ENCODE measurements at places on chromosomes 13 and 19.

DNA sequence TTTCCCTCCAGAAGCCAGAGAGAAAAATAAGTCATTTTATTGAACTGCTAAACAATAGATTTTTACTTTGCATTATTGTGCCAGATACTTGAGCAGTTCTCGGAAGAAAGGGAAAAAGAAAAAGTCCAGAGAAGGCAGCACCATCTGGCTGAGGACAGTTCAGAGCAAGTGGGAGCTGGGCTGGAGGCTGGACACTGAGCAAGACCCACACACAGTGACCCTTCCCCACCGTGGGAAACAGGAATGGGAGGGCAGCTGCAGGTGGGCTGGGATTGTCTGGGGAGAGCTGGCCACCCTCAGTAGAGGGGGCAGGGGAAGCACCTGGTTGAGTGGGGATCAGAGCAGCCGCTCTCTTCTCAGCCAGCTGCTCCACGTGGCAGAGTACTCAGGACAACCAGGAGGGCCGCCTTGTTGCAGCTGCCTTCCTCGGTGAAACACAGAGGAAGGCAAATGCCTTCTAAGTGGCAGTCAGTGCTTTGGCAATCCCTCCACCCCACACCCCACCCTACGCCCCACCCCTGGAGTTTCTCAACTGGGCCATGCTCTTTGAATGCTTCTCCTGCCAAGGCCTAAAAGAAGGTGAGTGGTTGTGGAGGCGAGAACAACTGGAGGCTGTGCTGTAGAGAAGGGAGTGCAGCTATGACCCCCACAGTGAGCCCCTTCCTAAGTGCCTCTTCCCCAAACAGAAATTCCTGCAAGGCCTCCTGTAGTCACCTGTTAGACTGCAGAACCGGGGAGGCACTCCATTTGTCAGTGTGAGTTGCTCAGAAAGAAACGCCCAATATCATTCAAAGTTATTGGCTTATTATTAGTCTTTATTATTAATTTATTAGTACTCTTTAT lies 179.3 kb downstream of the ZIC5 start:
- DNase-seq = no peak

DNA sequence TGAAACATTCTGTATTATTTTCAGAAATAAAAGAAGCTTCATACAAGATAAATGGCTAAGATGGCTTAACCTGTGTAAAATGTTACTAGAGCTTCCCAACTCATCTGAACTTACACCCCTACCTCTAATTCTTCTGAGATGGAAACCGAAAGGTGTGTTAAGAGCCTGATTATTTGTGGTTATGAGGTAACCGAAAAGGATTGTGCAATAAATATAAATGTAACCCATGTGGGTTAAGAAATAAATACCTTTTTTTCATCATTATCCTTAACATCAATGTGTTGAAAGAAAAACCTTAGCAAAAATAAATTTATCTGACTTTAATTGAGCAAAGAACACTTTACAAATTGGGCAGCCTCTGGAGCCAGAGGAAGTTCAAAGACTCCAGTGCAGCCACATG lies 961.8 kb upstream of the SPRY2 start:
- DNase-seq = no peak

DNA sequence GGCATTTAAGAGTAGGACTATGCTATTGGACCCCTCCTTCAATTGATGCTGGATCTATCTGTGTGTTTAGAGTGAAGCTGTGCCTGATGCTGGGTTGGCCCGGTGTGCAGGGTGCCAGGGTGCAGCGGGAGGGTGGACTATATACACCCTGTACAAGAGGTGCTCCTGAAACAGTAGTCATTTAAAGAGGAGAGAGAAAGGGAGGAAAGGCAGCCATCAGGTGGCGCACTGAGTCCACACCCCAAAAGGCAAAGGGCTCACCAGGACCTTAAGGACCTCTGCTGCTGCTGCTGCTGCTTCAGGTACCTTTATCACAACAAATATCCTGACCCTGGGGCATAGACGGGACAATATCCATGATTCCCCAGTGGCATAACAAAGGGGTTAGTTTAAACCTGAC lies 39.4 kb downstream of the ZNF136 start:
- no peak for DNase-seq

GRCh38 chr13:91359111-91359510 lies 11.6 kb downstream of the MIR17HG start:
- DNase-seq = no peak

GRCh38 chr19:1494115-1494815 lies 3.3 kb downstream of the REEP6 start:
- DNase-seq = no peak

GRCh38 chr13:55761986-55762385 lies 1378.7 kb upstream of the PRR20A start:
- peak; percentile 2 for DNase-seq

DNA sequence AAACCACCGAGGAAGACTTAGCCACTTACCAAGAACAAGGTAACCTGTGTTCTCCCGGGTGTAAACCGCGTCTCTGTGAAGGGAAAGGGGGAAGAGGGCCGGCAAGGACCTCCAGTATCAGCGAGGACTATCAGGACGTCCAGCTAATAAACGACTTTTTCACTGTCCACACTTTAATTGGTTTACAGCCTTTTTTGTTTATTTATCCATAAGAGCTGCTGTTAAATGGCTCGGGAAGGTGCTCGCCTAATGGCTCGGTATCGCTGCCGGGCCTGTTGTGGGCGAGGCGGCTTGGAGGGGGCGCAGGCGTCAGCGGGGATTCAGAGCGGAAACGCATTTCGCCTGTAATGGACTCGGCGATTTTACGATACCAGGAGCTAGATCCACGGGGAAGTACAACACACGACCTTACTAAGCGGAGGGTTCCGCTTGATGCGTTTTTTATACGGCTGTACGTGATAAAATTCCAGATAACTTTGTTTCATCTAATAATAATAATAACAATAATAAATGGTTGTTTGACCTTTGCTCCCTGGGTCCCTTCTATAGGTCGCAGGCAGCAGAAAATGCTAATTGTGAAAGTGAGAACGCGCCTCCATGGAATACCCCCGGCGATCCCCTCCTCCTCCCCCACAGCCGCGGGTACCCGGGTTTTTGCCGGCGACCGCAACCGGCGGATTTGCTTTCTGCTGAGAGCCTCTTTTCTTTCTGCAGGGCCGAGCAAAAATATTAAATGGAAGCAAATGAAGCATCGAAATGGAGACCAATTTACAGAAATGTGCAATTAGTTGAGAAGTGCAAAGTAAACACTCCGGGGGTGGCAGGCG lies 2.5 kb upstream of the PDX1 start:
- no peak for DNase-seq

DNA sequence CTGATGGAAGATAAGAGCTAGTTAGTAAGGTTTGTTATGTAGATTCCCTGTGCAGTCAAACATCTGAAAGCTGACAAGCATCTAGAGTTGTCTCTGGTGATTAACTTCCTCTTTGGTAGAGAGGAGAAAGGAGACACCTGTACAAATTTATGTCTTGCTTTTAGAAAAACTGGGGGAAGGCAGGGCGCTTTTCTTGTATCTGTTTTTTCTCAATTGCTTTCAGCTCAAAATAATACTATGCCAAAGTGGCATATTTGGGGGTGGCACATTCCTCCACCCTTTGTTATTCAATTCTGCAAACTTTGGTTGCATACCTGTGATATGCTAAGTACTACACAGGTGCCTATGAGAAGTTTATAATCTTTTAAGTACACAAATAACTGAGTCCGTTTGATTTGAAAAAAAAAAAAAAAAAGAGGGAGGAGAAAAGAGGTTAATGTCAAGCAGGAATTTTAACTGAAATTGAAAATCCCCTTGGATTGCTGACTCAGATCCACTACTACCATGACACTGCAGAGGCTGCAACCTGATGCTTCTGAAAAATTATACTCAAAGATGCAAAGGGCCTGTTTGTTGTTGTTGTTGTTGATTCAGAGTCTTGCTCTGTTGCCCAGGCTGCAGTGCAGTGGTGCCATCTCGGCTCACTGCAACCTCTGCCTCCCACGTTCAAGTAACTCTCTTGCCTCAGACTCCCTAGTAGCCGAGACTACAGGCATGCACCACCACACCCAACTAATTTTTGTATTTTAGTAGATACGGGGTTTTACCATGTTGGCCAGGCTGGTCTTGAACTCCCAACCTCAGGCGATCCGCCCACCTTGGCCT lies 164.8 kb upstream of the NBEA start:
- DNase-seq = no peak

- no peak for DNase-seq
These were observed 330.2 kb downstream of the NDFIP2 start for GRCh38 chr13:79811170-79811569.

DNA sequence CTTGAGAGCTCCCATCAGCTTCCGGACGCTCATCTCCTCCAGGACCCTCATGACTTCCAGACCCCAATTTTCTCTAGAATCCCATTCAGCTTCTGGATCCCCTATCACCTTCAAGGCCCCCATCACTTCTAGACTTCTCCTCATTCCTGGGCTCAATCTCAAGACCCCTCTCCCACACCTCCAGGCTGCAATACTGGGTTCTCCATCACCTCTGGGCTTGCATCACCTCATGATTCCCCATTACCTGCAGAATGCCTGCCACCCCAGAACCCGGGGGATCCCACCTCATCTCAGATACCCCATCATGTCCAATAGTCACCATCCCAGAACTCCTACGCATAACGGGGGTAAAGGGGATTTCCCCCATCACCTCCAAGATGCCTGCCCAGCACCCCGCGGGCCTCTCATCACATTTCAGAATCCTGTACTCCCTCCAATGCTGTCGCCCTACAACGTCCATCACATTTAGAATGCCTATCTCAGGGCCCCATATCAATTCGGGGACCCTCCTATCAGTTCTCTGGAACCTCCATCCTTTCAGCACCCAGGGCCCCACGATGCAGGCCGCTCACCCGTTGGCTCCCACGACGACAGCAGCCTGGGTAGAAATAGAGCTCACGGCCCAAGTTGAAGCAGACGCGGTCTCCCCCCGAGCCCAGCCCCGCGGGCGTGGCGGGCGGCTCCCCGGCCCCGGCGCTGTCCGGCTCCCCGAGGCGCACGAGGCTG lies 738 bp downstream of the DMWD start:
- DNase-seq = no peak

DNA sequence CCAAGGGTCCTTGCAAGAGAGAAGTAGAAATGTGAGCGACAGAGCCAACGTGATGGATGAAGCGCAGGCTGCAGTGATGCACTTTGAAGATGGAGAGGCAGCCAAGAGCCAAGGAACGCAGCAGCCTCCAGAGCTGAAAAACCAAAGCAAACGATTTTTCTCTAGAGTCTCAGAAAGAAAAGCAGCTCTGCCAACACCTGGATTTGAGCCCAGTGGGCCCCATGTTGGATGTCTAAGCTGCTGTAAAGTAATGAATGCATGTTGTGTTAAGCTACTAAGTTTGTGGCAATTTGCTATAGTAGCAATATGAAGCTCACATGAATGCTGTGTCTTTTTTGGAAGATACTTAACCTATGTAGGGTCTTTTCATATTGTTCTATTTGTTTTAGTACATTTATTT lies 894.3 kb downstream of the EFNB2 start:
- no peak for DNase-seq

DNA sequence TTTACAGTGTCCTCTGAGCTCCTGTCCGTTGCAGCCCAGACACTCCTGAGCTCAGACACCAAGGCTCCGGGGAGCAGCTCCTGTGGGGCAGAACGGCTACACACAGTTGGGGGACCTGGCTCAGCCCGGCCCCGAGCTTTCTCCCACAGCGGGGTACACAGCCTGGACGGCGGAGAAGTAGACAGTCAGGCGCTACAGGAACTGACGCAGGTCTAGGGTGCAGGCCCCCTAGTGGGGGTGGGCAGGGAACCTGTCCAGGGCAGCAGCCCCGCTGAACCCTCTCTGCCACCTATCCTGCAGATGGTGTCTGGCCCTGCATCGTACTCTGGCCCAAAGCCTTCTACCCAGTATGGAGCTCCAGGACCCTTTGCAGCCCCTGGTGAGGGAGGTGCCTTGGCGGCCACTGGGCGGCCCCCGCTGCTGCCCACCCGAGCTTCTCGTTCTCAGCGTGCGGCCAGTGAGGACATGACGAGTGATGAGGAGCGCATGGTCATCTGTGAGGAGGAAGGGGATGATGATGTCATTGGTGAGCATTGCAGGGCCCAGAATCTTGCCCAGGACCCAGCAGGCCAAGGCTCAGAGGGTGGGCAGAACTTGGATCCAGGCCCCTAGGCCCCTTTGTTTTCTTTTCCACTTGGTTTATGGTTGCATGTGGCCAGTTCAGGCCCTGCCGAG lies 12.9 kb upstream of the PRR19 start:
- no peak for DNase-seq

DNA sequence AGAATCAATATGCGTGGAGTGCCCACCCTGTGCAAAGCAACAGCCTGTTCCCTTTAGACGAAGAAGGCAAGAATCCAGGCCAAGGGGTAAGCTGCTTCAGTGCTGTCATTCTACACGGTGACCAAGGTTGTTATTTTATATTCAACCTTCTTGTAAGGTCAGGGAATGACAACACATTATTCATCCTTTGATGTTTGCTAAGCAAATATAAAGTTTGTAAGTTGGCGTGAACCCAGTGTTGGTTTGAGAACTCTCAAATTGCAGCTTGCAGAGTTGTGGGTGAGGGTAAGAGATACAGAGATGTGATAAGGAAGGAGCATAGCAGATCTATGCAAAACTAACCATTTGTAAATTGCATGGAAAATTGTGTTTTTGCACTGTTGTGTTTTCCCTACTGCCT lies 436.7 kb downstream of the FGF9 start:
- DNase-seq = no peak

GRCh38 chr13:41312176-41312500 lies 1.1 kb downstream of the NAA16 start:
- peak; percentile 23 for DNase-seq

DNA sequence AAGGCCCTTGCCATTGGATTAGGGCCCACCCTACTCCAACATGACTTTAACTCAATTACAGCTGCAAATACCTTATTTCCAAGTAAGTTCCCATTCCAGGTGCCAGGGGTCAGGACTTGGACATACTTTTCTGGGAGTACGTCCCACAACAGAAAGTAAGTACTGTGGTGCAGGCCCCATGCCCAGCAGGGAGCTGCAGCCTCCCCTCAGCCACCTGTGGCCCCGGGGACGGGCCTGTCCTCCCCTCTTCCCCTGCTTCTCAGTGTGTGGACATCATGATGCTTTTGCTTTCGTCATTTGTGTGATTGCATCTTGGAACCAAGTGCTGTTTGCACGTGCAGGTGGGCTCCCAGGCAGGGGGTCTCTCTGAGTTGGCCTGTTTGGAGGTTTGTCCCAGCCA lies 31.9 kb downstream of the CRTC1 start:
- DNase-seq = no peak

DNA sequence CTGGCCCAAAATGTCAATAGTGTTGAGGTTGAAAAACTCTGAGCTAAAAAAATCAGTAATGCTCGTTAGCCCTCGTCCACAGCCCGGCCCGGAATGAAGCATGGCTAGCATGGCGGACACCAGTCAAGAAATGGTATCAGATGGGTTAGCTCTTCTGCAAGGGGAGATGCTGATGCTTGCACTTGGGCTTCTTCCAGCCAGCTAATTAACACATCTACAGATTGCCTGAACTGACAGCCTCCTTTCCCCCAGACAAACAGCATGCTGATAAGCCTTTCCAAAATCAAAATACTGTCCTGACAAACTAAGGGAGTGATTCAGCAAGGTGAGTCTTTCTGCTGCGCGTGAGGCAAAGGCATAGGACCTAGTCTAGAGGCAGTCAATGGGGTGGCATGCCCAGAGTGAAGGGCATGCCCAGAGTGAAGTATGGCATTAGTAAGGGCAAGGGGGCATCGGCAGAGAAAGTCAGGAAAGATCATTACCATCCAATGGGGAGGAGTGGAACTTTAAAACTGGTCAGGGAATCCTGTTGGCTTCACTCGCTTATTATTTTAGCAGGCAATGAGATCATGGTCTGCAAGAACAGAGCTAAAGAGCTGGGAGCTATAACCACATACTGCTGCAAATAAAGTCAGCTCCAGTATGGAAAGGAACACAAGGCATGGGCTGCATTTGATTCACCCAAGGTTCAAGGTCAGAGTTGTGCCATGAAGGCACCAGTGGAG lies 30.2 kb upstream of the UBE2L5 start:
- DNase-seq = peak; percentile 74

- DNase-seq = no peak
These were observed 39.3 kb downstream of the BRD4 start for GRCh38 chr19:15292847-15293582.
